Activated CD4-positive, alpha-beta T cell treated with anti-CD3 and anti-CD28 coated beads, Interleukin-2, amount 10 ng/mL, durations not matched to agents 24 days and 14 days (primary cell): ENCODE measurements at places on chromosomes 4 and X.

DNA sequence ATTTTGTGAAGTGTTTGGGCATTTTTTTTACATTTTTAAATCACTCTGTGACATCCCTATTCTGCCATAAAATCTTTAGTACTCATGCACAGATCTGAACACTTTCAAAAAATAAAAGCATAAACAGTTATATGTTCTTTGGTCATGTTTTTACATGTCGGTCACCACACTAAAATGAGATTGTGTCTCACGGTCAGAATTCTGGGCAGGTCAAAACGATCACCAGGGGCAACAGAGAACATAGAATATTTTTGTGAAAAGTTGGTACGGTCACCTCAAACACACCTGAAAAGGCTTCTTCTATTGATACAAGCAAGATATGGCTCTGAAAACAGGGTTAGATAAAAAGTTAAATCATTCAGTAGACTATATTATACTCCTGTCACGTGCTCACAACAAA lies 189.1 kb downstream of the PDGFC start:
- DNase-seq: no peak

GRCh38 chr4:55311792-55312488 lies 34.1 kb upstream of the SRD5A3 start:
- no peak for DNase-seq

DNA sequence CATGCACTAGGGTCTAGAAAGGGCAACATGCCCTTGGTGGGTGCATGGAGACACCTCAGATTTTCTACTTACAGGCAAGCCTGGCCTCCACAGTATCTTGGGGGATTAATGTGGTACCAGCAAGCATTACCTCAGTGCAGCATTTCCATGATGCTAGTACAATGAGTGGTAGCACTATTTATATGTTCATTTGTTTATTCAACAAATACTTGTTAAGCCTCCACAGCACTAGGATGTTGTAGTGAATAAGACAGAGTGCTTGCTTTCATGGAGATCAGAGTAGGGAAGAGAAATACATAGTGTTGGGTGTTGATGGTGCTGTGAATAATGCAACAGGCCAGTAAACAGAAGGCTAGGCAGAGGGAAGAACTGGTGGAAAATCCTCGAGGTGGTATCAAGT lies 133.4 kb downstream of the KLHL8 start:
- DNase-seq: no peak

DNA sequence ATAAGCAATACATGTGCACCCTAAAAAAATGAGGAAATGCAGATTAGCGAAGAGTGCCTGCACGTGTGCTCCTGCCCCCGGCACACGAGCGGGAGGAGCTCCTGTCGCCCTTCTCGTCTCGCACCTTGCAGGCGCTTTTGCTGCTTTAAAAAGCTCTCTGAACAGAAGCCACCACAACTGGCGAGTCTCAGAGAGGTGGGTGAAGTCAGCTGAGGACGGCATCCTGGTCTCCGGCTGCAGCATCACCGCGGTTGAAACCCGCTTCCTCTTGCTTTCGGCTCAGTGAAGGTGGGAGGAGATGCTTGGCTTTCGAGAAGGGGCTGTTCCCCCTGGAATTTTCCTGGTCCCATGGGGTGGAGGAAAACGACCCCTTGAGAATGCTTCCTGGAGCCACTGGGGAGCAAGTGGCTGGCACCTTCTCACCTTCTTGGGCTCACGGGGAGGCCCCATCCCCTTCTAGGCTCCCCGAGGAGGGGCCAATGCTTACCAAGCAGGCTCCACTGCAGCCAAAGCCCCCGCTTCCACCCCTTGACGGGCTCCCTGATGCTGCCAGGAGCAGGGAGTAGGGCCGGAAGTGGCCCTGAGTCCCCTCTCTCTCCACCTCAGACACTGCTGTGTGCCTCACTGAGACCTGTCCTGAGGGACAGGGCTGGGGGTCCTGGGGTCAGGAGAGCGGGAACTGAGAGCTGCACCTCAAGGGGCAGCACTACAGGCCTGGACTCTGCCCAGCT lies 29.2 kb upstream of the MXD4 start:
- DNase-seq: peak; percentile 88
